ENCODE measurements at places on chromosomes 3 and 15.

DNA sequence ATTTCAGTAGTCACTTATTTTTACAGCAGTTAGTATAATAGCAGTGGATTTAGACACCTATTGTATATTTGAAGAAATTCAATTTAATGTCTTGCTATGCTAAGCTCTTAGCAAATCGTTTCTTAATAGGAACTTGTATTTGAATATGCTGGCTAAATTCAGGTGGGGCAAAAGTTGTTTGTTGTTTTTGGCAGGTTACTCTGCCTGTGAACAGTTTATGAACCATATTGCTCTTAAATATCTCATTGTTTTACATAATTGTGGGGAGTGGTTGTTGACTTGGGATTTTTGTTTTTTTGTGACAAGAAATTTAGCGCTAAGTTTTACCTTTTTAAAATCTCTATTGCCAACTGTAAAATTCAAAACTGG lies 43.4 kb downstream of the NR2C2 start:
- H3K4me3 ChIP-seq, result peak overlapping the region; percentile 14
- no peaks in the 10 kb centered on the region for H3K27me3 ChIP-seq
- H3K36me3 ChIP-seq, result peaks cover 4% of the 10 kb centered on the region
- H3K27ac ChIP-seq, result peak overlapping the region; percentile 62
- peaks cover 39% of the 10 kb centered on the region for H3K4me1 ChIP-seq

- peak overlapping the region; percentile 39 for H3K27ac ChIP-seq
- no peak for DNase-seq
- H3K4me1 ChIP-seq, result peaks cover 21% of the 10 kb centered on the region
- peaks cover 10% of the 10 kb centered on the region for H3K36me3 ChIP-seq
- no peaks in the 10 kb centered on the region for H3K27me3 ChIP-seq
Observed at GRCh38 chr15:74844319-74845207, 1.6 kb upstream of the ULK3 start.

DNA sequence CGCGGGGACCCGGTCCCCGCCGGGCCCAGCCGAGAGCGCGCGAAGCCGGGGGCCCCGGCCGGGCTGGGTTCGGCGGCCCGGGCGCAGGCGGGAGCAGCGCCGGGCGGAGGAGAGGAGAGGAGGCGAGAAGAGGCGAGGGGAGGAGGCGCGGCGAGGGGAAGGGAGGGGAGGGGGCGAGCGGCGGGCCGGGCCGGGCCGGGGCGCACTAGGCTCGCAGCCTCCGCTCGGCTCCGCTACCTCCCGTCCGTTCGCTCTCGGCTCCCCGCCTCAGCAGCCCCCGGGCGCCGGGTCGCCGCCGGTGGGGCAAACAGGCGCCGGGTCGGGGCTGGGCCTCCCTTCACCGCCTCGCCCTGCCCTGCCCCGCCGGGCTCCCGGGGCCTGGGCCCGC lies 351 bp downstream of the INSYN1 start:
- H3K27ac ChIP-seq, result no peak overlapping the region
- peaks cover 11% of the 10 kb centered on the region for H3K4me1 ChIP-seq
- no peak overlapping the region for H3K4me3 ChIP-seq
- DNase-seq, result no peak

DNA sequence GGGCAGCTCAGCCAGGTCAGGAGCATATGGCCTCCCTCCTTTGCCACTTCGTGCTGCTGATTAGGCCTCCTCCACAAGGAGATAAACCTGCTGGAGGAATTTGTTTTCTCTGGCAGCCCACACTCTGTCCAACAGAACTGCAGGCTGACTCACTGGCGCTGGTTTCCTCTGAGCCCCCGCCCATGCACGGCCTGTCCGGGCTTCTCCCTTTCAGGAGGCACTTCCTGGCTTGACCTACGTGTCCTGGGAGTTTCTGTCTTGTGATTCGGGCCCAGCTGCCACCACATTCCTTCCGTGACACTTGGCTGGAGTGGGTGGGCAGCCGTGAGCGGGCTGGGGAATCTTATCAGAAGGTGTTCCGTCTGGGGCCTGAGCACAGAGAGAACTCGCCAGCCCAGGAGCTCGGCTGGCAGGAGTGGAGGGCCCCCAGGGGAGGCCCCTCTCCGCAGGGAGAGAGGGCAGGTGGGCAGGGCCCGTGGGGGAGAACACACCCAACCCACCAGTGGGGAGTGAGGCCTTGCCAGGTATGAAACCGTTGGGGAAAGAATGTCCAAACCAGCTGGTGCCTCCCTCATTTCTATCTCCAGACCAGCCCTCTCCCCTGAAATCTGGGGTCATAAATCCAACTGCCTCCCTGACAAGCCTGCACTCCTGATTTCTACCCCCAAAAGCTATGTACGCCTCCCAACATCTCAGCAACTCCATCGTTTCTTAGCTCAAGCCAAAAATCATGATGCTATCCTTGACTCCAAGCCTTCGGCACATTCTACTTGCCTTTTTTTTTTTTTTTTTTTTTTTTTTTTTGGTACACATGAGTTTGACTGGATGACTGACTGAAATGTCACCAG lies 110.6 kb upstream of the MEF2A start:
- H3K27me3 ChIP-seq, result peaks cover 4% of the 10 kb centered on the region
- no peak for DNase-seq
- H3K36me3 ChIP-seq, result no peaks in the 10 kb centered on the region
- peaks cover 5% of the 10 kb centered on the region for H3K4me1 ChIP-seq
- H3K27ac ChIP-seq, result peak overlapping the region; percentile 61
- H3K4me3 ChIP-seq, result no peak overlapping the region

DNA sequence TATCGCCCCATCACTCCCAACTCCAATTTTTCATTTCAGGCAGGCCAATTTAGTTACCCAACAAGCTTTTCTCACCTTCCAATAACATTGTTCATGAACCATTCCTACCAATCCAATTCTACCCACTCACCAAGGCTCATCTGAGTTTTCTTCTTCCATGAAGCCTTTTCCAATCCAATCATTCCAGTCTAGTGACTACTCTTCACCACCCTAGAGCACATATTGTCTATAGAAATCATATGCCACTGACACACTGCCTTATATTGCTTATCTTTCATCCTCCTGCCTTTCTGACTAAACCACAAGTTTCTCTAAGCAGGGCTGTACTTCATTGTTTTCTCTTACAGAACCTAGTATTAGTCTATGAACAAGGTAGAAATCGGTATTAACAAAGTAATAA lies 11.4 kb downstream of the CCDC14 start:
- no peak for DNase-seq
- H3K4me1 ChIP-seq, result peaks cover 5% of the 10 kb centered on the region
- peaks cover 45% of the 10 kb centered on the region for H3K36me3 ChIP-seq
- no peak overlapping the region for H3K27ac ChIP-seq

GRCh38 chr3:183909030-183909600 lies 24.4 kb upstream of the PARL start:
- no peak for DNase-seq
- no peak overlapping the region for H3K4me3 ChIP-seq
- no peaks in the 10 kb centered on the region for H3K4me1 ChIP-seq
- H3K27me3 ChIP-seq, result peaks cover 7% of the 10 kb centered on the region
- no peaks in the 10 kb centered on the region for H3K36me3 ChIP-seq

GRCh38 chr15:80496096-80496495 lies 91.9 kb downstream of the ARNT2 start:
- no peak overlapping the region for H3K27ac ChIP-seq
- H3K4me1 ChIP-seq, result peaks cover 25% of the 10 kb centered on the region
- DNase-seq, result no peak
- peaks cover 9% of the 10 kb centered on the region for H3K36me3 ChIP-seq
- H3K4me3 ChIP-seq, result no peak overlapping the region

All from type B pancreatic cell (in vitro differentiated cells).